Activated naive CD8-positive, alpha-beta T cell treated with anti-CD3 and anti-CD28 coated beads, Interleukin-2, amount 50 U/mL, for 16 hours (primary cell): ENCODE measurements at places on chromosomes 12 and 14.

DNA sequence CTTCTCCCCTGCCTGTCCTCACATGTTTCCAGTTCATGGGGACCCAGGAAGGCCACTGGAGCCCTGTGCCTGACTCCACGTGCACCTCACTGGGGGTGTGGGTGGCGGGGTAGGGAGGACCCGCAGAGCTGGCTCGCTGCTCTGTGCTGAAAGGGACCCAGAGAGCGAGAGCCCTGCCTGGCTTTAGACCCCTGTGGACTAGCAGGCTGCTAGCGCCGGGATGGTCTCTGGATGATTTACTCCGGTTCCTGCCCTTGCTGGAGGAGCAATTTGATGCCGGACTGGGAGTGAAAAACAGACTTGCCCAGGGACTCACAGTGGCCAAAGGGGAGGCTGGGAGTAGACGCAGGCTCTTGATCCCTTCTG lies 49.0 kb downstream of the NTF3 start:
- no peak for DNase-seq

GRCh38 chr12:75937486-75937885 lies 94.1 kb downstream of the PHLDA1 start:
- DNase-seq, result no peak

GRCh38 chr12:42673535-42673934 lies 84.0 kb upstream of the PRICKLE1 start:
- DNase-seq, result no peak

DNA sequence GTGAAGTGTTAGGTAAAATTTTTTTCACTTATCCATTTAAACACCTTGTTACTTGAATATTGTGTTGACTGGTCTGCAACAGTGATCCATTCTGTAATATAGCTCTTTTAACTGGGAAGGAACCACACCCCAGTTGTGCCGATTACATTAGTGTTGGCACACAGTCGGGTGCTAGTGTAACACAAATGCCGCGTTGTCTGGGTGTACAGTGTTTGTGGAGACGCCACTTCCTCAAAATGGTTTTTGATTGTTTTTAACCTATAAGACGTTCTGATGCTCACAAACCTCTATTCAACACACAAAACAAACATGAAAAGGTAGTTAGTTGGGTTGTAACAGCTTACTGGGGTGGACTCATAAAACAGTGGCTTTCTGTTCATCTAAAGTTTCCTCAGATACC lies 48.0 kb upstream of the TRAF3 start:
- no peak for DNase-seq

DNA sequence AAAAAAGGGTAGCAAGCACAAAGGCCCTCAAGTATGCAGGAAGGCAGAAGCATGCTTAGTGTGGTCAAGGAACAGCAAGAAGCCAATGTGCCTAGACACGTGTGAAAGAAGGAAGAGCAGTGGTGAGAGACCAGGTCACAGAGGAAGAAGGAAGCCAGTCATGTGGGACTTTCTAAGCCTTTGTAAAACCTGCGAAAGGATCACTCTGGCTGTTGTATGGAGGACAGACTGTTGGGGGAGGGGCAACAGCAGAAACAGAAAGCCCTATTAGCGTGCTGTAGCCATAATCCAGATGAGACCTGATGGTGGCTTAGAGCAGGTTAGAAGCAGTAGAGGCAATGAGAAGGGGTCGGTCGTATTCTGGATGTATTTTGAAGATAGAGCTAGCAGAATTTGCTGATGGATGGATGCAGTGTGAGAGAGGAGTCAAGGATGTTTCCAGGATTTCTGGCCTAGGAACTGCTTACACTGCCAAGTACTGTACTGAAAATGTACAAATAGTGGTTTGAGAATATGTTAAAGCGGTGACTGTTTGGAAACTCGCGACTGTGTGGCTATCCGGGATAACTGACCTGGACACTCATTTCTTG lies 5.7 kb upstream of the MLF2 start:
- DNase-seq, result no peak

DNA sequence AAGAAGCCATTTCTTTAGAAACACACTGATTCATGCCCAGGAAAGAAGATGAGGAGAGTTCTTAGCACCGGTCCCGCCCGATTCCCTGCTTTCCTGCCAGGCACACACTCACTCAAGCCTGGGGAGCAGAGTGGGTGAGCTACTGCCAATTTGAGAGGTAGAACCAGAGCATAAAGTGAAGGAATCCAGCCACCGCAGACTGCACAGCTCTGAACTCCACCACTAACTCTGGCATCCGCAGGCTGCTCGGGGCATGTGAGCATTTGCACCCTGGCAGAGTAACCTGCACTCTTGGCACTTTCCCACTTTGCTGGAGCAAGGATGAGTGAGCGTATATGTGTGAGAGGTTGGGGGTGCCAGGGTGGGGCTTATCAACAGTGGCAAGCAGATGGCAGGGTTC lies 4.0 kb upstream of the SYNDIG1L start:
- no peak for DNase-seq
